ENCODE measurements at places on chromosomes 16 and 17. TPM values are rescaled to one million over a fixed set of nuclear protein-coding genes. Genes with fewer than 3 reads are reported as not detected.

DNA sequence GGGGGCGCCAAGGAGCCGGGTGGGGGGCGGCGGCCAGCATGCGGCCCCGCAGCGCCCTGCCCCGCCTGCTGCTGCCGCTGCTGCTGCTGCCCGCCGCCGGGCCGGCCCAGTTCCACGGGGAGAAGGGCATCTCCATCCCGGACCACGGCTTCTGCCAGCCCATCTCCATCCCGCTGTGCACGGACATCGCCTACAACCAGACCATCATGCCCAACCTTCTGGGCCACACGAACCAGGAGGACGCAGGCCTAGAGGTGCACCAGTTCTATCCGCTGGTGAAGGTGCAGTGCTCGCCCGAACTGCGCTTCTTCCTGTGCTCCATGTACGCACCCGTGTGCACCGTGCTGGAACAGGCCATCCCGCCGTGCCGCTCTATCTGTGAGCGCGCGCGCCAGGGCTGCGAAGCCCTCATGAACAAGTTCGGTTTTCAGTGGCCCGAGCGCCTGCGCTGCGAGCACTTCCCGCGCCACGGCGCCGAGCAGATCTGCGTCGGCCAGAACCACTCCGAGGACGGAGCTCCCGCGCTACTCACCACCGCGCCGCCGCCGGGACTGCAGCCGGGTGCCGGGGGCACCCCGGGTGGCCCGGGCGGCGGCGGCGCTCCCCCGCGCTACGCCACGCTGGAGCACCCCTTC is 484 bp downstream of the FZD2 start:
- H3K36me3 ChIP-seq, result no peaks in the 10 kb centered on the region
- peak overlapping the region; percentile 52 for H3K27ac ChIP-seq
- H3K4me3 ChIP-seq, result peak overlapping the region; percentile 60
- DNase-seq, result peak; percentile 38

- no peaks in the 10 kb centered on the region for H3K36me3 ChIP-seq
- H3K4me1 ChIP-seq, result no peaks in the 10 kb centered on the region
- DNase-seq, result no peak
- H3K4me3 ChIP-seq, result no peak overlapping the region
- peak overlapping the region; percentile 61 for H3K27ac ChIP-seq
Observed at GRCh38 chr17:45111850-45112249, 20.5 kb downstream of the PLCD3 start.

- peak overlapping the region; percentile 74 for H3K27ac ChIP-seq
- H3K4me3 ChIP-seq, result peak overlapping the region; percentile 42
- DNase-seq, result no peak
- H3K36me3 ChIP-seq, result no peaks in the 10 kb centered on the region
Observed at GRCh38 chr17:38453951-38454421, 25.7 kb downstream of the ARHGAP23 start.

- no peaks in the 10 kb centered on the region for H3K36me3 ChIP-seq
- no peak overlapping the region for H3K27ac ChIP-seq
- peaks cover 17% of the 10 kb centered on the region for H3K4me1 ChIP-seq
- H3K4me3 ChIP-seq, result no peak overlapping the region
Observed at GRCh38 chr16:22186517-22186916, 19.6 kb upstream of the EEF2K start.

DNA sequence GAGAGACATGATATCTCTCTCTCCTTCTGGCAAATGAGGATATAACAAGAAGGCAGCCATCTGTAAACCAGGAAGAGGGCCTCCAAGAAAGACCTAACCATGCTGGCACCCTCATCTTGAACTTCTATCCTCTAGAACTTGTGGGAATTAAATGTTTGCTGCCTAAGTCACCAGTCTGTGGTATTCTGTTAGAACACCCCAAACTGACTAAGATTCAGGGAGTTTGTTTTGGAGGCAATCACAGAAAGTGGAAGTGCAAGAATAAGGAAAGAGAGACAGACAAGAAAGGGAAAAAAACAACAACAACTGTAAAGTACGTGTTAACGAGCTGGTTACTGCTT is 114.5 kb upstream of the GOT2 start:
- H3K4me1 ChIP-seq, result no peaks in the 10 kb centered on the region
- H3K4me3 ChIP-seq, result no peak overlapping the region
- no peaks in the 10 kb centered on the region for H3K27me3 ChIP-seq
- no peak for DNase-seq
- no peaks in the 10 kb centered on the region for H3K36me3 ChIP-seq
- H3K27ac ChIP-seq, result no peak overlapping the region

The ACSM3 gene
- total RNA-seq, result 2.1 TPM

The NPIPA3 gene
- total RNA-seq, result not detected

DNA sequence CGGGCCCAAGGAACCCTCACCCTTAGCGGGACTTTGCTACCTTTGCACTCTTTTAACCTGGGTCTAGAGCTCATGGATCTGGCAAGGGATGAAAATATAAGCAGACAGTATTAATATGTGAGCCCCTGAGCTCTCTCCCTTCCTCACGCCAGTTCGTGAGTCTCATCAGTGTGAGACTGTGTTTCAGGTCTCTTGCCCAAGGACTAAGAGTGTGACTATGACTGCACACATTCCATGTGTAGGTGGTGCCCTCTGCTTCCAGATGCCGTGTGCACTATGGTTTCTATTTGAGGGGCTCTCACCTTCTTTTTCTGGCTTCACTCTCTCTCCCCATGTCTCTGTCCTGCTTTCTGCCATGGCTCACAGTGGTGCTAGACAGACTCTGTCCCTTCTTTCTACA is 40.5 kb downstream of the DHRS7B start:
- no peaks in the 10 kb centered on the region for H3K36me3 ChIP-seq
- DNase-seq, result no peak
- no peaks in the 10 kb centered on the region for H3K4me1 ChIP-seq
- no peaks in the 10 kb centered on the region for H3K27me3 ChIP-seq
- H3K4me3 ChIP-seq, result no peak overlapping the region

GRCh38 chr17:41392278-41392677 is 5.1 kb downstream of the KRT31 start:
- H3K27me3 ChIP-seq, result no peaks in the 10 kb centered on the region
- H3K4me1 ChIP-seq, result no peaks in the 10 kb centered on the region
- no peak overlapping the region for H3K27ac ChIP-seq
- no peaks in the 10 kb centered on the region for H3K36me3 ChIP-seq
- no peak overlapping the region for H3K4me3 ChIP-seq
- no peak for DNase-seq

The PRAC1 gene
- not detected for total RNA-seq

- no peaks in the 10 kb centered on the region for H3K36me3 ChIP-seq
- H3K27ac ChIP-seq, result no peak overlapping the region
- H3K4me1 ChIP-seq, result no peaks in the 10 kb centered on the region
- no peaks in the 10 kb centered on the region for H3K27me3 ChIP-seq
Observed at GRCh38 chr16:62076886-62077285, 40.6 kb upstream of the CDH8 start.

- no peak for DNase-seq
- H3K36me3 ChIP-seq, result no peaks in the 10 kb centered on the region
- no peaks in the 10 kb centered on the region for H3K27me3 ChIP-seq
- no peak overlapping the region for H3K27ac ChIP-seq
- no peak overlapping the region for H3K4me3 ChIP-seq
Observed at GRCh38 chr17:57408071-57408811, 151.9 kb downstream of the MSI2 start.

- H3K27me3 ChIP-seq, result no peaks in the 10 kb centered on the region
- H3K36me3 ChIP-seq, result no peaks in the 10 kb centered on the region
- no peak overlapping the region for H3K4me3 ChIP-seq
- DNase-seq, result no peak
Observed at GRCh38 chr17:44773140-44773539, 14.4 kb downstream of the ADAM11 start.

The DNAI2 gene
- total RNA-seq, result not detected

- H3K4me3 ChIP-seq, result no peak overlapping the region
- DNase-seq, result no peak
- no peaks in the 10 kb centered on the region for H3K4me1 ChIP-seq
- no peak overlapping the region for H3K27ac ChIP-seq
Observed at GRCh38 chr16:72241930-72242329, 70.0 kb upstream of the PMFBP1 start.

GRCh38 chr16:88968589-88969280 is 8.3 kb downstream of the CBFA2T3 start:
- H3K4me1 ChIP-seq, result peaks cover 4% of the 10 kb centered on the region
- no peaks in the 10 kb centered on the region for H3K27me3 ChIP-seq
- H3K4me3 ChIP-seq, result no peak overlapping the region
- no peak for DNase-seq
- no peaks in the 10 kb centered on the region for H3K36me3 ChIP-seq

DNA sequence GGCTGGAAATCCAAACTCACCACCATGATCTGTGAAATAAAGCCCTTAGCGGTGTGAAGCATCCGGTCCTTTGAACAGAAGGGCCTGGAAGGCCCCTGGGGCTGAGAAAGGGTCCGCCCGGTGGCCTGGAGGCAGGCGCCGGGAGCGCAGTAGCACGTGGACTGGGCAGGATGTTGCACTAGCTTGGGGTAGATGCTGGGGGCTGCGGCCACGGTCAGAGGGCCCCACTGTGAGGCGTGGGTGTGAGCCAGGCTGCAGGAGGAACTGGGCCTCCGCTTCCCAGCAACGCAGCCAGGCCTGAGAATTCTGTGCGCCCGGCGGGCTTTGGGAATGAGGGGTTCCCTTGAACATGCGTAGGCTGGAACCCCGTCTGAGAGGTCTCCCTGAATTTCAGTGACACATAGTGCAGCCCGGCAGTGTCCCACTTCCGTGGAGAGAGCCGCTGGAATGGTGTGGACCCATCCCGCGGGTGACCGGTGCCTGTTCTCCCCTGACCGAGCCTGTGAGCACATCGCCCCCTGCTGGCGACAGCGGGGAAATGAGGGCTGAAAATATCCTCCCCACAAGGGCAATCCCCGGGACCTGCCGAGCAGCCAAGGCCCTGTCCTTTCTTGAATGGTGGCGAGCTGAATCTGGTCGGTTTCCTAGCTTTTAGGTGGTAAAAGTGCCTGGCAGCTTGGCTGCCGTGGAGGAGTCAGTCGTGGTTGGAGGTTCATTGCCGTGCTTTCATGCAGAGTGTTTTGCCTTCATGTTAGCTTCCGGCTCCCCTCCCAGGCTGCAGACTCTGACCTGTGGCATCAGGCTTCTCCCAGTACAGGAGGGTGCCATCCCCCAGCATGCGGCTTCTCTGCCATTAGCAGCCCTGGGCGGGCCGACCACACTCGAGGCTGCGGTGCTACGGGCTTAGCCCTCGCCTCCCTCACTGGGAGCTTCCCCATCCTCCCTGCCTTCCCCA is 43.8 kb downstream of the DNAJA2 start:
- H3K4me3 ChIP-seq, result peak overlapping the region; percentile 13
- no peaks in the 10 kb centered on the region for H3K4me1 ChIP-seq
- no peaks in the 10 kb centered on the region for H3K27me3 ChIP-seq
- peak; percentile 61 for DNase-seq
- no peak overlapping the region for H3K27ac ChIP-seq

The KRT16 gene
- not detected for total RNA-seq

DNA sequence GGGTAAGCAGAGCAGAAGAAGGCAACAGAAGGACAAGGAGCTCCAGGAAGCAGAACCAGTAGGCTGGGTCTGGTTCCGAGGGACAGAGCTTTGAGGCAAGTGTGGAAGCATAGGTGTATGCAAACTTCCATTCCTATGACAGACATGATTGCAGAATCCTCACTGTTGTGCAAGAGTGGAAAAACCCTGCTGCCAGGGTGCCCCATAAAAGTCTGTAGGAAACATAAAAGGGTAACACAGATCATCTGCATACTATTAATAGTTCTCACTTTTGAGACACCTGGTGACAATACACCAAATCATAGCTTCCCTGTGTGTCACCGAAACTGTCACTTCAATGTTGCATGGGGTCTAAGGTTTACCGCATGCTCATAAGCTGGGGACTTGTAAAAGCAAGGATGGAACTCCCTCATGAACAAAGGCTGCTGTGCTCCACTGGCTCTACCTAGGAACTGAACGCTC is 39.7 kb downstream of the ARHGAP17 start:
- H3K36me3 ChIP-seq, result no peaks in the 10 kb centered on the region
- no peak overlapping the region for H3K4me3 ChIP-seq
- no peak for DNase-seq
- peaks cover 7% of the 10 kb centered on the region for H3K4me1 ChIP-seq
- H3K27me3 ChIP-seq, result no peaks in the 10 kb centered on the region

GRCh38 chr17:67646472-67646871 is 71.3 kb upstream of the NOL11 start:
- no peaks in the 10 kb centered on the region for H3K4me1 ChIP-seq
- H3K27ac ChIP-seq, result no peak overlapping the region
- H3K4me3 ChIP-seq, result no peak overlapping the region
- no peaks in the 10 kb centered on the region for H3K36me3 ChIP-seq
- H3K27me3 ChIP-seq, result no peaks in the 10 kb centered on the region

The MILR1 gene
- total RNA-seq, result 3.3 TPM

DNA sequence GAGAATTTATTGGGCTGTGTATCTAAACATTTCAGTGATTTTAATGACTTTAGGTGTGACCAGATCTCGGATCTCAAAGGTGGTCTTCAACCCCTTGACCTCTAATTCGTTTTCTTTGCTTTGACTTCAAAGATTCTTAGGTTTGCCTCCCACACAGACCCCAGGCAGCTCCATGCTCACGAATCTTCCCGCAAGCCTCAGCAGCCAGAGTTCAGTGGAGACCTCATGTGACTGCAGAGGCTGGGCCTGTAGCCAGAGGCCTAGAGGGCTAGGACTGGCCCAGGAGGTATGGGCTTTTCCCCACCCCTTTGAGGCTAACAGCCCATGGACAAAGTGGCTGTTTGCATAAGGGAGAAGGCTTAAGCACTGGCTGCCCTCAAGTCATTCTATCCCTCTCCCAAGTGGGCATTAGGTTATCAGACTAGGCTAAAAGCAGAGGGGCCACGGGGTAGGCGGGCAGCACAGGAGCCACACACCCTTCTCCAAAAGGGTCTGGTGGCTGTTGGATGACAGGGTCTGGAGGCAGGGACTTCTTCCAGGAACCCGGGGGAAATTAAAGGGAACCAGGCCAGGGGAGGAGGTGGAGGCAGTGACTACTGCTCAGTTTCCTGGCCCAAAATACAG is 3.0 kb downstream of the HIRIP3 start:
- H3K27me3 ChIP-seq, result no peaks in the 10 kb centered on the region
- H3K4me1 ChIP-seq, result no peaks in the 10 kb centered on the region
- H3K27ac ChIP-seq, result no peak overlapping the region
- no peak overlapping the region for H3K4me3 ChIP-seq
- peaks cover 3% of the 10 kb centered on the region for H3K36me3 ChIP-seq
- DNase-seq, result no peak

- no peak overlapping the region for H3K4me3 ChIP-seq
- no peaks in the 10 kb centered on the region for H3K27me3 ChIP-seq
- H3K36me3 ChIP-seq, result no peaks in the 10 kb centered on the region
- no peak overlapping the region for H3K27ac ChIP-seq
- no peaks in the 10 kb centered on the region for H3K4me1 ChIP-seq
- no peak for DNase-seq
Observed at GRCh38 chr17:32297424-32297823, 31.8 kb downstream of the RHBDL3 start.

GRCh38 chr17:15892731-15893657 is 51.9 kb upstream of the ADORA2B start:
- H3K4me1 ChIP-seq, result no peaks in the 10 kb centered on the region
- H3K27me3 ChIP-seq, result no peaks in the 10 kb centered on the region
- no peak for DNase-seq
- no peak overlapping the region for H3K4me3 ChIP-seq
- no peak overlapping the region for H3K27ac ChIP-seq

All from Peyer's patch (tissue), 4 donors.